ENCODE measurements at places on chromosomes 3 and 15. TPM values are rescaled to one million over a fixed set of nuclear protein-coding genes. Genes with fewer than 3 reads are reported as not detected.

The CNTN6 gene
- total RNA-seq = not detected

The MCTP2 gene
- 6.3 TPM for total RNA-seq

The SPINT1 gene
- 2.6 TPM for total RNA-seq

The SCAANT1 gene
- not detected for total RNA-seq

The TMEM212 gene
- total RNA-seq = not detected

The CIP2A gene
- 0.92 TPM for total RNA-seq

The WDR6 gene
- 43.9 TPM for total RNA-seq

The CCR2 gene
- 3.3 TPM for total RNA-seq

GRCh38 chr3:140319739-140320138 is 358.1 kb upstream of the TRIM42 start:
- DNase-seq = no peak

DNA sequence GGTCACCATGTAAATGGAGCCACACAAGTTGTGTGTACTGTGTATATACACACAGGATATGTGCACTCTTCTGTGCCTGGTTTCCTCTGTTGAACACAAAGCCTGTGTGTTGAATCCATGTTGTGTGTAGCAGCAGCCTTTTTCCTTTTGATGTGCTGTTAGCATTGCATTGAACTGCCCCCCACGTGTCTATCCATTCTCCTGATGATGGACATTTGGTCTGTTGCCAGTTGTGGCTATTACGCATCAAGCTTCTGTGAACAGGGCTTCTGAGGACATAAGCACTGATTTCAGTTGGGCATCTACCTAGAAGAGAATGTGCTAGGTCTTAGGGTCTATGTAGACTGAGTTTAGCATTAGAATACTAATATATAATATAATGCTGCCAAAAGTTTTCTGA is 77.4 kb downstream of the LSM3 start:
- no peak for DNase-seq

- DNase-seq = no peak
Measured at GRCh38 chr3:157406394-157406793, 30.3 kb upstream of the PTX3 start.

DNA sequence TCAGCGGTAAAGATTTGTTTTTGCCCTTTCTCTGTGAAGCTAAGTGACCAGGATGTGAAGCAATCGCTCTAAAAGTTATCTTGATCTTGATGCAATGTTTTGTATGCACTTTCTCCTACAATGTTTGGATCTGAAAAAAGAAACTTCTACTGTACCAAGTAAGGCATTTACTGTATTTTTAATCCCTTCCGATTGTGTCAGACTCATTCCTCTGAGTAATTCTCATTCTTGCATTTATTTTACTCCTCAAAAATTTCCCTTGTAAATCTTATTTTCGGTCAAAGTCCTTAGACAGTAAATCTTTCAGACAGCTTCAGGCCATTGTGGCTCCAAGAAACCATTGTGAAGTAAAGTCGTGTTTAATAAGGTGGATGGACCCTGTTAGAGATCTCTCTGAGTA is 141.9 kb downstream of the TP63 start:
- DNase-seq = no peak

- no peak for DNase-seq
Measured at GRCh38 chr3:162492446-162493081, 996.0 kb downstream of the OTOL1 start.

- DNase-seq = no peak
Measured at GRCh38 chr3:178439504-178439903, 96.7 kb upstream of the KCNMB2 start.

GRCh38 chr3:52339612-52340011 is 23.5 kb downstream of the DNAH1 start:
- DNase-seq = peak; percentile 49

GRCh38 chr3:27661797-27662196 is 60.3 kb downstream of the EOMES start:
- no peak for DNase-seq

GRCh38 chr3:31391150-31391549 is 141.6 kb upstream of the STT3B start:
- DNase-seq = no peak

- DNase-seq = no peak
Measured at GRCh38 chr3:27449530-27450150, 34.5 kb downstream of the SLC4A7 start.

DNA sequence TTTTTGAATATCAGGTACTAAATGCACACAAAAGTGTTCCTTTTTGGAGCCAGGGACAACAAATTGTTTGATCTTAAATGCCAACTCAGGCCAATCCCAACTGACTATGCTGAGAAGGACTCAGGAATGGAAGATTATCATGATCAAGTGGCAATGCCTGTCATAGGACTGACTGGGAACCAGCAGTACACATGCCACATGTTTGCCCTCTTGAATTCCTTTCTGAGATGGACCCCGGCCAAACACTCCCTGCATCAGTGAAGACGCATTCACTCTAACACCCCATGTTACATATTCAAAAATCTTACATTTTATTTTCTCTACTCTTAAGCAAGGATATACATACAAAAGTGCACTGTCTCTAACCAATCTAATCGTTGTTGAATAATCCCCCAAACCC is 36.1 kb downstream of the CLDN18 start:
- no peak for DNase-seq

All from liver (tissue), 10 donors.